NCI-H1092 (cell line): ENCODE measurements at places on chromosomes 5 and 9.

GRCh38 chr5:6593148-6594016 is 39.5 kb downstream of the NSUN2 start:
- no peak for DNase-seq

GRCh38 chr5:67315082-67315989 is 118.7 kb upstream of the CD180 start:
- DNase-seq: no peak

- no peak for DNase-seq
Observed at GRCh38 chr5:9562141-9562540, 16.3 kb upstream of the SEMA5A start.

- no peak for DNase-seq
Observed at GRCh38 chr9:122090981-122091380, 2.1 kb downstream of the TTLL11 start.

DNA sequence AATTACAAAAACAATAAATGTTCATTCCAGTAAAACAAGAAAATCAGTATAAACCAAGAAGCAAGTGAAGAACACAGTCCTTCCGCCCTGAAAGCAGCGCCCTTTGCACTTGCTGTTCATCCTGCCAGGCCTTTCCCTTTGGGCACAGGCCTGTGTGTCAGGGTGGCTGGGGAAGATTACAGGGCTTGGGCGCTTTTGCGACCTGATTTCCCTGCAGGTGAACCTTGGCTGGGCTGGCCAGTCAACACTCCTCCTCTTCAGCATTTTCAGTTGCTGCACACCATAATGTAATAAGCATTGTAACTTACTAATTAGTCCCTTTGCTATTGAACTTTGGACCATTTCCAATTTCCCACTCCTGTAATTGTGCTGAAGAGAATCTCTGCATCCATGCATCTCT is 38.6 kb upstream of the TDRD7 start:
- no peak for DNase-seq

- DNase-seq: no peak
Observed at GRCh38 chr5:79493596-79494345, 20.2 kb downstream of the HOMER1 start.

DNA sequence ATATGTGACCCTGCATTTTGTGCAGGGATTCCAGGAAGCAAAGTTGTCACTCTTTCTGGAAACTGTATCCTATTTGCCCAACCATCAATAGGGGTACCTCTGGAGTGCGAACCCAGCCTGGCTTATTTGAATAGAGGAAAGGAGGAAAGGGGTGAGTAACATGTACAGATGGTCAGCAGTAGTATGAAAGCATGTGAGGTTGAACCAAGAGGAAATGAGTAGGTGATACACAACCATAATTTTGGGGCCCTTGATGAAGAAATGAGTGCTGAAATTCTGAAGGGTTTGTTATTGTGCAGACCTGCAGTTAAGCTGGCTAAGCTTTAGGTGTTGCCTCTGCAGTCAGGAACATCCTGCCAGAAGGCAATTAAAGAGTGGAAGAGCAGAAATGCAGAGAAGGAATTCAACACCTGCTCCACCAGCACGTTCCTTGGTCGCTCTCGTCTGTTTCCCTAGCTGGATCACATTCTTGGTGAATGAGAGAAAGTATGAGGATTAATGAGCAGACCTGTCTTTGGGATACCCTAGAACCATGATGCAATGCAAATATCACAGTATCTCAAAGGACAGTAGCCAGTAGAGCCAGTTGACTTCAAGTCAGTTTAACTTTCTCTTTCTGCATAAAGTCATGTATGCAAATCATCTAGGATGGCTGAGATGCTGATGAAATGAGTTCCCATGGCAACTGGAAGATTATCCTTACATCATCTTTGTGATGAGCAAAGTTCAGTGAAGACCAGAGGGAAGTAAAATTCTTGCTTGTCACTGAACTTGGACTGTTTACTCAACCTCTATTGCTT is 13.2 kb upstream of the IL12B start:
- no peak for DNase-seq

- DNase-seq: no peak
Observed at GRCh38 chr5:158013939-158014338, 155.0 kb upstream of the CLINT1 start.

DNA sequence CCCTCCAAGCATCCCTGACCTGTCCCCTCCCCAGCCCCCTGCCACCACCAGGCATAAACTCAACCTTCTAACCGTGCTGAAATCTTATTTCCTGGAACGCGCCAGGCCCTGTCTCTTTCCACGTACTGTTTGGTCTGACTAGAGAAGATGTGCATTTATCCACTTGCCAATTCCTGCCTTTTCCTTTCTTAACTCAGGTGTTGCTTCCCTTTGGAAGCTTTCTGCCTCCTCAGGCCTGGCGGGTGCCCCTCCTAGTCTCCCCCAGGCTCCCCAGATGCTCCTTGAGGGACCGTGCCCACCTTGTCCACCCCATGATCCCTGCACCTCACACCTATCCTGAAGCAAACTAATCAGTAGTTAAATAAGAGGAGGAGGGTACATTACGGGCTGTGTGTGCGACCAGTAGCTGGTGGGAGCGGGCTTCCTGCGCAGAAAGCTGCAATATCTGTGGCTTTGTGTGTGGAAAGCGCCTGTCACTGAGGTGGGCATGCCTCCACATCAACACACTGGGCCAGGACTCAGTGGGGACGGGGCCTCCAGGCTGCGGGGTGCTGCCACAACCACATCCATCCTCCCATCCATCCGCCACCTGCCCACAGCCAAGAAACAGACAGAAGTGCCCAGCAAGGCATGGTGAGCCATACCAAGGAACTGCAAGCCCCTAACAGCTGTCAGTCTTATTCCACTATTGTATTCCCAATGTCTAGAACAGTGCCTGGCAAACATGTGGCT is 73.5 kb downstream of the COL23A1 start:
- DNase-seq: no peak

DNA sequence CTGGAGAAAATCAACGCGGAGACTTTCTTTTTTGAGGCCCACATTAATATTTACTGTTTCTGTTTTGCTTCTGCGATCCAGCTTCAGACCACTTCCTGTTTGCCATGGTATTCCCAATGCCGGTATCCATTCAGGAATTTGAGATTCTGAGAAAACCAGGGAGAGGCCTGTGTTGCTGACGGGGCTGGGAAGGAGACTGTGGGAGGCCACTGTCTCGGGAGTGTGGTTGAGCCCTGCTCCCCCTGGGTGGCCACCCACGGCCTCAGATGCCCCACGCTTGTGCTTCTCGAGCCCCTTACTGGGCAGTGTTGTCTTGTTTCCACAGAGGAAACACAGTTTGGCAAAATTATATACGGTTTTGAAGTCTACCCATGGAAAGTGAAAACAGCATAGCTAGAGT is 403.6 kb upstream of the IRX2 start:
- no peak for DNase-seq

GRCh38 chr5:15513431-15513830 is 13.5 kb downstream of the FBXL7 start:
- no peak for DNase-seq

- no peak for DNase-seq
Observed at GRCh38 chr9:110710420-110710819, 41.8 kb downstream of the MUSK start.

- no peak for DNase-seq
Observed at GRCh38 chr5:58979090-58979489, 396.2 kb downstream of the RAB3C start.

- DNase-seq: no peak
Observed at GRCh38 chr9:89340332-89340731, 22.0 kb downstream of the SECISBP2 start.

DNA sequence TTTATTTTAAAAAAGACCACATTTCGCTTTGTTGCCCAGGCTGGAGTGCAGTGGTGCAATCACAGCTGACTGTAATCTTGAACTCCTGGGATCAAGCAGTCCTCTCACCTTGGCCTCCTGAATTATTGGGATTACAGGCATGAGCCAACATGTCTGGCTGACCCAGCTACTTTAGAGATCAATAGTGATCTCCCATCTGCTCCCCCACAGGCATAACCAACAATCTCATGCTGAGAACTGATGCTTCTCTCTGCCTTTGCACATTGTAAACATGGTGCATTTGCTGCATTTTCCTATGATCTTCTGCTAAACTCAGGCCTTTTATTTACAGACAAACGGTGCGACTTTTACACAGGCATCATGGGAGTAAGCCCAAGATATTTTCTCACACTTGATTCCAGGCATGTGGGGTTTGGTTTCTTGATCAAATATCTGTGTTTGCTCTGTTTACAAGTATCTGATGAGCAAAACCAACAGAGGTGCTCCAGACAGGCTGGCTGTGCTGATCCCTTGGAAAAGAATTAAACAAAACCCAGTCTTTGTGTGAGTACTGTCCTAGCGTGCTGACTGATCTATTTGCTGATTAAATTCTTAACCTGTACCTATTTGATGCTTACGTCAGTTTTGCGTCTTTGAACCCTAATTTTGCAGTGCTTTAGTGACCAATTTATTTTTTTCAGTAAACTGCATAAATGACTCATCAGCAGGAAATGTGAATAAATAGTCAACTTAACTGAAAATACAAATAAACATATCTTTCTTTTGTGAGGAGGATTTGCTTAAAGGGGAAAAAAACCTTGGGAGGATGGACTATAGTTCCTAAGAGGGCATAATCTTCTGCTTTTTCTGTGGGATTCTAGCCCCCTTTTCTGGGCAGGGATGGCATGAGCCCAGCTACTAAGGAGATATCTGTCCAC is 191.7 kb upstream of the NR3C1 start:
- DNase-seq: no peak

DNA sequence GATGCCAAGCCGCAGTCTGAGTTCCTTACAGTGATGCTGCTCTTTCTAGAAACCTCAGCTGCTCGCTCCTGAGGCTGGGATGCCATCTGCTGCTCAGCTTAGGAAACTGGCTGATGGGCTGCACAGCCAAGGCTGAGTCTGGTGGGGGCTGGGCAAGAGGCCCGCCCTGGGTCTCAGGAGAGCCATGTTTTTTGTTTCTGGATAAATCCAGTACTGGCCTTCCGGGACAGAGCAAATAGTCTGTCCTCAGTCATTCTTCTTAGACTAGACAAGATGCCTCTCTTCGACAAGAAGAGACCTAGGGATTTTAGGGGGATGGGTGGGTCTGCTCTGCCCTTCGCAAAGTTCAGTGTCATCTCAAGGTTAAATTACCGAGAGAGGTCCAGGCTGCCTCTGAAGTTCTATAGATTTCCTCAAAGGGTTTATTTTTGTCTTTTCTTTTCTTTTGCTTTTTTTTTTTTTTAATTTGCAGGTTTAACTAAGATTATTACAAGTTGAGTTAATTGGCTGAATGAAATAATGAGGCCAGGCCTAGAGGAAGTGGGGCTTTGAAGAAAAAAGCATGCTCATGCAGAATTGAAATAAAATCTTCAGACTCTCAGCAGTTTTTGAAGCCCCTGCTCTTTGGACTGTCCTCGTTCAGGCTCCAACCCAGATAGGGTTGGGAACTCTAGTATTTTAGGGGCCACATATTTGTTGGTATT is 30.6 kb upstream of the MATR3 start:
- peak; percentile 64 for DNase-seq

DNA sequence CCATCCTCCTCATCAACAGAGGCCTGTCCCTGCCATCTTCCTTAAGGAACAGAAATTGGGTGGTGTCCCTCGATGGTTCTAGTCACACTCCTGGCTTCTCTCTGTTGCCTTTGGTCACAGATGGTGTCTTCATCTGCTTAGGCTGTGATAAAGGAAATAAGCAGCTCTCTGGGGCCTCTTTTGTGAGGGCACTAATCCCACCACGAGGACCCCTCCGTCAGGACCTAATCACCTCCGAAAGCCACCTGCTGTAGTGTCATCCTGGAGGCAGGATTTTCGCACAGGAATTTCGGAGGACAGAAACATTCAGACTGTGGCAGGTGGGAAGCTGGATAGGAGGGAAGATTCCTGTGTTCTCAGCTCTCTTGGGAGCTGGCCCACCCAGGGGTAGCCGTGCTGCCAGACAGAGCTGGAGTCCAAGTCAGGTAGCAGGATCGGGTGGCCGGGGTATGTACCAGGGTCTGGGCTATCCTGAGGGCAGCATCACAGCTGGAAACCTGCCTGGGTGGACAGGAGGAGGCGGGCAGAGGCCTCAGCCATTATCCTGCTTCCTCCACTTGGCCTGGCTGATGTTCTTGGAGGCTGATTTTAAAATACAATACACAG is 59.5 kb downstream of the ANKRD33B start:
- no peak for DNase-seq

DNA sequence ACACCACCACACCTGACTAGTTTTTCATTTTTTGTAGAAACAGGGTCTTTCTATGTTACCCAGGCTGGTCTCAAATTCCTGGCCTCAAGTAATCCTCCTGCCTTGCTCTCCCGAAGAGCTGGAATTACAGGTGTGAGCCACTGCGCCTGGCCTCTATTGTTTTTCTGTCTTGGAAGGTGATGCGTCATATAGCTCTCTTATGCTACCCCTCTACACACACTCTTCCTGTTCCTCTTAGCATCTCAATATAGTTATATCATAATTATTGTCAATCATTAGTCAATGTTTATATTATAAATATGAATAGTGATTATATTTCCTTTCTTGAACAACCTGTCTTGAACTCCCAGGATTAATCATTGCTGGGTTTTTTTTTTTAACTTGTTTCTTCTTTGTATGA is 7.3 kb downstream of the PKD2L2 start:
- DNase-seq: no peak

DNA sequence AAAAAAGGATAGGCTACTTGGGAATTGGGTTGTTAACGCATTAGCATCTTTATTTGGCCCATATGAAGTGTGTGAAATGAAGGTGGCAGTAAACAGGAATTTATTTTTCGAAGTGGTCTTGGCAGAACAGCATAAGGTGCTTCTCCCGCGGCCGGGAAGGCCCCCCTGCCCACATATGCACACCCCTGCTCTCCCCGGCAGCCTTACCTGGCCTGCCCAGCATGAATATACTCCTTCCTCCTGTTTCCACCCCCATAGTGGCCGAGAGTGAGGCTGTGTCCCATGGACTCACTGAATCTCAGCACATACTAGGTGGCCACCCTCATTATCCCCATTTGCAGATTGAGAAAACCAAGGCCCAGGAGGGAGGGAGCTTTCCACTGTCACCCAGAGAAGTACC is 54.0 kb upstream of the OLFM1 start:
- no peak for DNase-seq

DNA sequence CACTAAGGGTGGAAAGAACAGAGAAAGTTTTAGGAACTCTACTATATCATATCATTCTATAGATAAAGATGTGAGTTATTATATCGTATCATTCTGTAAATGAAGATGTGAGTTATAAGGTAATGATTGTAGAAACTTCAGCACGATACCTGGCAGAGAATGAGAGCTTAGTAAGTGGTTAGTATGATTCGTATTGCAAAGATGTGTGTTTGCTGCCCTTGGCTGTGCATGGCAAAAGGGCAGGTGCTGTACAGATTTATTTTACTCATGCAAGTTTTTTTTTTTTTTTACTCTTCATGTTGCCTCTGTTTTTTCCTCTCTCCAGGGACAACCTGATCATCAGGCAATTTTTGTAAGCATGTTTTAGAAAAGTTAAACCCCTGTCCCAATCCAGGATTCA is 83.3 kb downstream of the EGFLAM start:
- no peak for DNase-seq
